Right atrium auricular region (tissue), 2 donors: ENCODE measurements at places on chromosomes 5 and 9.

- DNase-seq = no peak
Measured at GRCh38 chr9:131277287-131277909, 1.1 kb upstream of the FAM78A start.

DNA sequence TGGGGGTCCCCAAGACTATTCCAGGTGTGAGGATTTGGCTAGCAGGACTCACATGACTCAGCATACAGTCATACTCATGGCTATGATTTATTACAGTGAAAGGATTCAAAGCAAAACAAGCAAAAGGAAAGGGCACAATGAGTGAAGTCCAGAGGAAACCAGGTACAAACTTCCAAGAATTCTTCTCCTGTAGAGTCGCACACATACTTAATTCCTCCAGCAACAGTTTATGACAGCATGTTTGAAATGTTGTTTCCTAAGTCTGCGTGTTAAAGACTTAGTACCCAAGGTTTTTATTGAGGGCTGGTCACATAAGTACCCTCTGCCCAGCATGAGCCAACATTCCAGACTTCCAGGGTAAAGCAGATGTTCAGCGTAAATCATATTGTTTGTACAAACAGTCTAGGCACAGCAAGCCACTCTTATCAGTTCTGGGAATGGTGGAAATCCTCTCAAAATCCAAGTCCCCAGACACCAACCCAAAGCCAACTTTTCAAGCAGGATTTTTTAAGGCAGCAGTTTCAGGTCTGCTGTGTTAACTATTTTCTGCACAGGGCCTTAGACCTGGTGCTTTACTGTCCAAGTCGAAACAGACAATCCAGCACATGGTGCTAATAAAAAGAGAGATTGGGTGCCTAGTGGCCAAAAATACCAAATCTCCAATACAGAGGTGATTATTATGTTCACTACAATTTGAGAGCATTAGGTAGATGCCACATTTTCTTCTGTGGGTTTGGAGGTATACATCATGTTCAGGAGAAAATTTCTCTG, 18.6 kb upstream of the RICTOR start:
- no peak for DNase-seq

- DNase-seq = no peak
Measured at GRCh38 chr5:10563945-10564837, at the start of gene ANKRD33B. Gene ANKRD33B, plus strand, starts transcription at chr5:10564070. Its CDS starts 398 bp downstream, at chr5:10564468.

GRCh38 chr5:151150471-151151262, 6.9 kb downstream of the ANXA6 start:
- no peak for DNase-seq

- no peak for DNase-seq
Measured at GRCh38 chr5:9483779-9484178, 62.1 kb downstream of the SEMA5A start.

GRCh38 chr5:172473427-172473826, 19.1 kb upstream of the SH3PXD2B start:
- DNase-seq = no peak

GRCh38 chr5:96470785-96471184, 37.7 kb upstream of the PCSK1 start:
- DNase-seq = no peak

GRCh38 chr9:89631384-89631783, 26.6 kb downstream of the GADD45G start:
- DNase-seq = no peak

DNA sequence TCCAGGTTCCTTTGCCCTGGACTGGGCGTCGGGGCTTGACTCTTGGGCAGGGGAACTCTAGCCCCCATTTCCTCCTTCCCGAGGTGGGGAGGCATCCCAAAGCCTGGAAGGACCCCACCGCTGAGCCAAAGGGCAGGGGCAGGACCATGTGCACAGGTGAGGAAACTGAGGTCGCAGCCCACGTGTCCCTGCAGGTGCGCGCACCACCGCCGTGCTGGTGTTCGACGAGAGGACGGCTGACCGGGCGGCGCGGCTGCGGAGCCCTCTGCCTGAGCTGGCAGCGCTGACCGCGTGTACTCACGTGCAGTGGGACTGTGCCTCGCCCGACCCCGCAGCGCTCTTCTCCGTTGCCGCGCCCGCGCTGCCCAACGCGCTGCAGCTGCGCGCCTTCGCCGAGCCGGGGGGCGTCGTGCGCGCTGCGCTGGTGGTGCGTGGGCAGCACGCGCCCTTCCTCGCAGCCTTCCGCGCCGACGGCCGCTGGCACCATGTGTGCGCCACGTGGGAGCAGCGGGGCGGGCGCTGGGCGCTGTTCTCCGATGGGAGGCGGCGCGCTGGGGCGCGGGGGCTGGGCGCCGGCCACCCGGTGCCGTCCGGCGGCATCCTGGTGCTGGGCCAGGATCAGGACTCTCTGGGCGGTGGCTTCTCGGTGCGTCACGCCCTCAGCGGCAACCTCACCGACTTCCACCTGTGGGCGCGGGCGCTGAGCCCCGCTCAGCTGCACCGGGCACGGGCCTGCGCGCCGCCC, 2.8 kb downstream of the ADGRD2 start:
- no peak for DNase-seq

DNA sequence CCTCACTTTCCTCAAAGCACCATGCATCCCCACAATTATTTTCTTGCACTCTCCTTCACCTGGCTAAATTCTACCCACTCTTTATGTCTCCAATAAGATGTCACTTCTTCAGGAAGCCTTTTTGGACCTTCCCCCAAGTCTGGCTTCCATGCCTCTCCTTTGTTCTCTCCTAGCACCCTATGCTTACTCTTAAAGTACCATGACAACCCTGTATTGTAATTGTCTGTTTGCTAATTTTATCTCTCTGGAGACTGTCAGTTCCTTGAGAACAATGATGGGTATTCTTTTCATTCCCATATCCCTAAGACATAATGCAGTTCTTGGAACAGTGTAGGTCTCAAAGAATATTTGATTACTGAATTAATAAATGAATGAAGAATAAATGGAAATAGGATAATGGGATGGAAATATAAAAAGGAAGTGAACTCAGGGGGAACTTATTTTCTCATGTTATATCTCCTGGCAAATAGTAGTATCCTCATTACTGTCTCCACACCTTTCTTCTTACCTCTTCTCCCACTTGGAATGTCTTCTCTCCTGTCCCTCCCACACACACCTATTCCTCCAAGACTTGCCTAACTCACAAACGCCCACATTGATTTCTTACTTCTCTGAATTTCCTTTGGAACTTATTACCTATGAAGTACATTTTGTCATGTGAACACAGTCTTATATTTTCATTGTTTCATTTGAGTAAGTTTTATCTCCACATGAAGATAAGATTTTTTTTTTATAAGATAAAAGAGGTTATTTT, 499.1 kb downstream of the NFIB start:
- DNase-seq = no peak

GRCh38 chr5:138770291-138770690, 17.1 kb downstream of the CTNNA1 start:
- DNase-seq = no peak

GRCh38 chr5:350355-350754, 28.8 kb downstream of the AHRR start:
- peak; percentile 18 for DNase-seq

GRCh38 chr9:107488375-107489143, 1.0 kb downstream of the KLF4 start:
- peak; percentile 87 for DNase-seq

GRCh38 chr5:150651924-150652671, 9.0 kb upstream of the MYOZ3 start:
- DNase-seq = no peak

GRCh38 chr5:73373814-73374510, 74.6 kb downstream of the FOXD1 start:
- no peak for DNase-seq

GRCh38 chr9:127568618-127568970, 43.5 kb upstream of the STXBP1 start:
- DNase-seq = no peak

GRCh38 chr5:172188893-172189692, 1.1 kb upstream of the STK10 start:
- DNase-seq = no peak

- DNase-seq = no peak
Measured at GRCh38 chr9:114410910-114411309, 23.1 kb upstream of the AKNA start.

GRCh38 chr5:170782438-170782837, 1.1 kb upstream of the GABRP start:
- no peak for DNase-seq

DNA sequence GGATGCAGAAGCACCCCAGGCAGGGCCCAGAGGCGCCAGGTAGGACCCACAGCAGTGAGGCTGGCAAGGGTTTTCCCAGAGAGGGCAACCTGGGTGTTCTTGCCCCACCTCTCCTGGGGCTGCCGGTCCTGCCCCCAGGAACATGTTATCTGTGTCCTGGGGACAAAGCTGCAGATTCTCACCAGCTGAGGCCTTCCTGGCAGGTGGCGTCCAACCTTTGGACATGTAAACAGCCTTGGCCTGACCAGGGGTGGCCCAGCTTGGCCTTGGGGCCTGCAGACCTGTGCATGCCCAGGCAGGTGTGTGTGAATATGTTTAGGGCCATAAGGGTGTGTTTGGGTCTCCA, 101.8 kb upstream of the LARP1 start:
- DNase-seq = no peak

- DNase-seq = no peak
Measured at GRCh38 chr9:27367921-27368315, 71.0 kb upstream of the EQTN start.

- no peak for DNase-seq
Measured at GRCh38 chr9:19807182-19807892, 18.5 kb upstream of the SLC24A2 start.

DNA sequence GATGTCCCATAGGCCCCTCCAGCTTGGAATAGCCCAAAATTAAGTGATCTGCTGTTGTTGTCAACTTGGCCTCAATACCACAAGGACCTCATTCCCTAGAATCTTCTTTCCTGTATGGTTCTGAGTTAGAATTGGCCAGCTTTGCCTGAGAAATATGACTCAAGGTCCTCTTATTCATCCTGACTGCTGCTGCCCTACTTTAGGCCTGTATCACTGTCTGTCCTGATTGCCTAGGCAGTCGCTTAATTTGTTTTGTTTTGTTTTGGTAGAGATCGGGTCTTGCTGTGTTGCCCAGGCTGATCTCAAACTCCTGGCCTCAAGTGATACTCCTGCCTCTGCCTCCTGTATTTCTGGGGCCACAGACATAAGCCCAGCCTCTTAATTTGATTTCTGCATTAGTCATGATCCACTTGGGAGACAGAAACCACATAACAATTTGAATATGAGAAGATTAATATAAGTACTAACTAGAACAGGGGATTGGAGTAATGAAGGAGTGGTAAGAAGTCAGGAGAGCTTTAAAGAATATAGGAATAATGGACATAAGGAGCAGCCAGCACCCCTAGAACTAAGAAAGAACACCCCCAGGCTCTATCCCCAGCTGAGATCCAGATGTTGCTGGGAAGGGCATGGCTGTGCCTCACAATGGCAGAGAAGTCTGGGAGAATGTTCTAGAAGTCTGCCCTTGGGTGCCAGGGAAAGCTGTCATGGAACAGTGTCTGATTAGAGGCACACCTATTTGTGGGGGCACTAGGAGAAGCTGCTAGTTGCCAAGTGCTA, 4.6 kb downstream of the TEX53 start:
- no peak for DNase-seq

DNA sequence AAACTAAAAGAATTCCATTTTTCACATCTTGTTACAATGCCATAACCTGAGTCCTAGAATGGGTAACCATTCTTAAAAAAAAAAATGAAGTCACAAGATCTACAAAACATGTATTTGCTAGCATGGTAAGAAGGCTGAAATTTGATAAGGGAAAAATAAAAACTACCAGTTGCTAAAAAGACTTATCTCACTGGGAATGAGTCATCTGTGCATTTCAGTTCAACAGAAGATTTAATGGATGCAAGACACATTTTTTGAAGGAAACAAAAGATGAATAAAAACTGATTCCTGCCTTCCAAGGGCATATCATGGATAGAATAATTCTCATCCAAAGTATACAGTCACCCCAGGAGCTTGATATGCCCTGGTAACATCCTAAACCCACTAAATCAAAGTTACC, 47.2 kb downstream of the SGTB start:
- DNase-seq = no peak

DNA sequence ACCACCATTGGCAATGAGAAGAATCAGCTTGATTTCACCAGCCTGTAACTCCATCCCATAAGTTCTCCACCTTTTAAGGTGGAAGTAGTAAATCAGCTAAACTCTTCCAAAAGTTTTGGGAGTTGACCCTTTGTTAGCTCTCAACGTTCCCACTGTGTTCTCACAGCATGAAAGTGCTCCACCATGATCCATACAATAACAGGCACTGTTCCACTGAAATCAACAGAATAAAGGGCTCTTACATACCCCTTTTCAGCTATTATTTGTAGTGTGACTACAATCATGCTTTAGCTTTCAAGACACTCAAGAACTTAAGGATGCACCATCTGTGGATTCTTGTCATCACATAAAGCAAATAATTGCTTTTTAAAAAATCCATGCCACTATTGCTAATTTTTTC, 81.6 kb downstream of the PPP2R2B start:
- DNase-seq = no peak

- no peak for DNase-seq
Measured at GRCh38 chr9:103798620-103799019, 295.5 kb upstream of the SMC2 start.

GRCh38 chr9:33197279-33198152, 30.4 kb upstream of the B4GALT1 start:
- peak; percentile 77 for DNase-seq

DNA sequence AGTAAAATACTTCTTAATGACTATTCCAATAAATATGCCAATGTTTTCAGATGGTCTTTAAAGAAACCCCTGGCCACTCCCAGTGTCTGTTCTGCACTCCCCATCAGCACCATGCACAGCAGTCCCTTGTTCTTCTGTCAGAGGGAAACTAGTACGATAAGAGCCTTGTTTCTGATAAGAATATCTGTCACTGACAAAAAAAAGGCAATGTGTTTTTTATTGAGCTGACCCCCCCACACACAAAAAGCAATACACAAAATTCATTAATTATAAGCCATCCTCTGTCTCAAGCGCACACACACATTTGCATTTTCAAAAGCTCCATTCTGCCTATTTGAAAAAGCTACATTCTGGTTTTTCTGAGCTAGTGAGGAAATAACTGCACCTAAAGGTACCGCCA, 119.1 kb downstream of the ENC1 start:
- DNase-seq = no peak

- DNase-seq = no peak
Measured at GRCh38 chr5:59517926-59518585, 375.5 kb downstream of the PDE4D start.

GRCh38 chr9:124654431-124654830, 116.7 kb downstream of the NR6A1 start:
- no peak for DNase-seq

DNA sequence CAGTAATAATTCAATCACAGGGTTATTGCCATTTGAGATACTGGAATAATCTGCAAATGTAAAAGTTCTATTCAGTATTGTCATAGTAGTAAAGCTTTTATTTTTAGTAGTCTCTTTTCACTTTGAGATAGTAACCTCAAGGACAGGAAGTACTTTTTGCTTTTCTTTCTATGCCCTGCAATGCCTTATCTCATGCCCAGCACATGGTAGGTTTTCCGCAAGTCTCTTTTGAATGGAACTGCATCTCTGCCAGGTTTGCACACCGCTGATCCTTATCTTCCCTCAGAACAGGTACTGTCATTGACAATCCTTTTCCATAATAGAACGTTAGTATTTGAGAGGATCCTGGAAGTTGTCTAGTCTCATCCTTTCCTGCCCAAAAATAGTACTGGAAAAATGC, 91.8 kb upstream of the IFNK start:
- no peak for DNase-seq

GRCh38 chr9:35511453-35511852, 21.5 kb downstream of the RUSC2 start:
- no peak for DNase-seq
